ENCODE measurements at places on chromosomes 2 and 18.
A peak's percentile ranks its signal among the peaks of the same experiment; 100 is the strongest.

- DNase-seq: no peak
These were observed 470 bp downstream of the KCNF1 start for GRCh38 chr2:10912076-10912731.

GRCh38 chr2:121532894-121533293, 2.2 kb downstream of the RNU4ATAC start:
- DNase-seq: no peak

DNA sequence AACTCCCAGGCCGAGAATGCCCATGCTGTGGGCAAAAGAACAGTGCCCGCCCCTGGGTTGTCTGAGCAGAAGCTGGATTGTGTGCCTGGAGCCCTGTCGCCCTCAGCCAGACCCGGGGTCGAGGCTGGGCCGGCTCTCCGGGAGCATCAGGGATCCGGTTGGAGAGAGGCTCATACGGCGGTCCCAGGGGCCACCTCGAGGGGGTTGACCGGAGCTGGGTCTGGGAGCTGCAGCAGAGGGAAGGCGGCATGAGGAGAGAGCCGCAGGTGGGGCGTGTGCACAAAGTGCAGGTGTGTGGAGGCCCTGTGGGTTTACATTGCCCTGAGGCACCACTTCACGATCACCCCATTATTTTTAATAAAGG, 39.5 kb downstream of the MBP start:
- DNase-seq: no peak

DNA sequence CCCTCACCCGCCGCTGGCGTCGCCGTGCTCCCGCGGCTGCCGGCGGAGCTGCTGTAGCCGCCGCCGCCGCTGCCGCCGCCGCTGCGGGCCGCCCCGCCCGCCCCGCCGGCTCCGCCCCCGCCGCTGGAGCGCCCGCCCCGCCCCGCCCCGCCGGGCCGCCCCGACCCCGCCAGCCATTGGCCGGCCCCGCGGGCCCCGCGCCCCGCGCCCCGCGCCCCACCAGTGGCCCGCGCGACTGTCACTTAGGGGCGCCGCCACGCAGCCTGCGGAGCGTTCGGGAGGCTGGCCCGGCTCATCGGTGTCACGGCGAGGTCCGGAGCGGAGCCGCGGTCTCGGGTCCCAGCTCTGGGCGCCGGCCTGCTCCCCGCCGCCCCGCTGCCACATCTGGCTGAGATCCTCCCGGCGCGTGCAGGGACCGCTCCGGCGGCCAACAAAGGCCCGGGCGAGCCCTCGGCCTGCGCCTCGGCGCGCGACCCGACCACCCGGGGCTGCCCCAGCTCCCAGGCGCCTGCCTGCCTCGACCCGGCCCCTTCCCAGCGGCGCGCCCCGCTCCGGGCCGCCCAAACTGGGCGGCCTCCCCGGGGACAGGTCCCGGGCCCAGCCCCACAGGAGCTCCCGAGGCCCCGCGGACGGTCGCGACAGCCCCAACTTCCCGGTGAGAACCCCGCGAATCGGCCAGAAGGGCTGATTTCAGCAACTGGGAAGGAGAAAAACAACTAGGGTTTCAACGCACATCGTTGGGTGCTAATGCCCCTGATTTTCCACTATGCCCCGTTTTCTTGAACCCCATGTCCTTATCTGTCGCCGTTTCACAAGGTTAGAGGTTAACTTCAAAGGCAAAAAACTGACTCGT, at the start of gene MGAT4A:
Gene MGAT4A, minus strand, starts transcription at position 92 of the 853 bp plus-strand sequence. CDS start 4,800 bp downstream, outside the sequence.
- DNase-seq: no peak

DNA sequence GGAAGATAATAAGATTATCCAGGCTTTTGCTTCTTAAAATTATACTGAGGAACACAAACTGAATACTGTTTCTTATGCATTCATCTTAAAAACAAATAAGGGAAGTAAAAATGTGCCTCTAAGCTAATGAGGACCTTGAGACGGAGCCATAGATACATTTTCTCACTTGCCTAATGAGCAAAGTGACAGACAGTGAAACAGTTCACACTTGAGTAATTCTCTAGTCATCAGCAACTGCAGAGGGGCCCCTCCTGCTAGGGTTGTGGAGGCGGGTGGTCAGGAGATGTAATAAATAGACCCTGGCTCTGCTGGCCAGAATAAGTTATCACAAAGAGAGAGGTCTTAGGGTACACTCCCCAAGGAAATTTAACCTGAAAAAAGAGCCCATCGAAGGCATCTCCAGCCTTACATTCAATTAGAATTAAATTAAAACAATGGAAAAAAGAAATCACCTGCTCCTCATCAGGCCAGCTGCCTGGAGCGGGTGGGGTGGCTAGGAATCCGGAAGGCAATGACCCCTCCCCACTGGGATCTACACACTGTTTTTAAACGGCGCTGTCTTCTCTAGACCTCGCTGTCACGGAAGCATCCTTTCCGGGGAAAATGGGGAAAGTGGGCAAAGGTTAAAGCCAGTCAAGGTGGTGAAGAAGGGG, 32.6 kb upstream of the INSIG2 start:
- no peak for DNase-seq

GRCh38 chr2:218024871-218025270, 22.1 kb upstream of the TNS1 start:
- DNase-seq: no peak

- no peak for DNase-seq
These were observed 1374.3 kb upstream of the DDX18 start for GRCh38 chr2:116440104-116440653.

DNA sequence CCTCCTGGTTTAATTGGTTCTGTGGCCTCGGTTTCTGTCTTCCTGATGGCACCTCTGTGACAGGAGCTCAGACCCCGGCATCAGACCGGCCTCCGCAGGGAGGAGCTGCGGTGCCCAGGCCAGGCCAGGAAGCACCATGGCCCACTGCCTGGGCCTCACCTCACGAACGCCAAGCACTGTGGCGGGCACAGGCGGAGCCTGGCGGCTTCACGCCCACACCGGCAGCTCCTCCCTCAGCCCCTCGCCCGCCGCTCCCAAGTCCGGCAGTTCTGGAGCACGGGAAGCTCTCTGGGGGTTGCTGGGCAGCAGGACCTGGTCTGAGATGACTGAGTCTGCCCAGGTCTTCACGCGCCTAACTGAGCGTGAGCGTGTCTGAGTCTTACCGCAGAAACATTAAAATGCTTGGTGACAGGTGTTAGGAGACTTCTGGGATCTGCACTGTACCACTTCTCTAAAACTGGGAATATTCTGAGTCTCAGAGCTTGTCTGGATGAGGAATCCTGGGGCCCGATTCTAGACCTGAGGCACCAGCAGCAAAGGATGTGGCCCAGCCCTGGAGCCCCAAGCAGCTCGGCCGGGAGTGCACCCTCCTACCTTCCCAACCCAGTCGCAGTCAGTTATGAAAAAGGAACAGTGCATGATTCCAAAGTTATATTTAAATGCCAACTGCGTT, 21.9 kb downstream of the RTP5 start:
- DNase-seq: no peak

DNA sequence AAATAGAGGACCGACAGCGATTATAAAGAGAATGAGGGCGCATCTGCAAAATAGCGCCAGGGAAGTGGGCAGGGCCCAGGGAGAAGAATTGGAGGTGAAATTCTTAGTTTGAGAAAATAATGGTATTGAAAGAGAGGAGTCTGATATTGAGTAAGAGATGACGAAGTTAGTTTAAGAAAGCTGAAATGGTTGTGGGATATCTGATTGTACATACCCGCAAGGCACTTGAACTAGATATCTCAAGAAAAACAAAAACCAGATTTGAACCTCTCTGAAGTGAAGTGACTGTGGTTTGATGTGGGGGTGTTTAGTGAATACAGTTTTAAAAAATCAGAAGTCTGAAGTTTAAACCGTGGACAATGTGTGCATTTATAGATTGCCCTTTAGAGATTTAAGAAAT, 38.9 kb downstream of the ZNF532 start:
- DNase-seq: no peak

- DNase-seq: peak; percentile 2
These were observed 147.7 kb upstream of the SPATS2L start for GRCh38 chr2:200158647-200159356.

- no peak for DNase-seq
These were observed 110.2 kb upstream of the LRP1B start for GRCh38 chr2:142241016-142241415.

DNA sequence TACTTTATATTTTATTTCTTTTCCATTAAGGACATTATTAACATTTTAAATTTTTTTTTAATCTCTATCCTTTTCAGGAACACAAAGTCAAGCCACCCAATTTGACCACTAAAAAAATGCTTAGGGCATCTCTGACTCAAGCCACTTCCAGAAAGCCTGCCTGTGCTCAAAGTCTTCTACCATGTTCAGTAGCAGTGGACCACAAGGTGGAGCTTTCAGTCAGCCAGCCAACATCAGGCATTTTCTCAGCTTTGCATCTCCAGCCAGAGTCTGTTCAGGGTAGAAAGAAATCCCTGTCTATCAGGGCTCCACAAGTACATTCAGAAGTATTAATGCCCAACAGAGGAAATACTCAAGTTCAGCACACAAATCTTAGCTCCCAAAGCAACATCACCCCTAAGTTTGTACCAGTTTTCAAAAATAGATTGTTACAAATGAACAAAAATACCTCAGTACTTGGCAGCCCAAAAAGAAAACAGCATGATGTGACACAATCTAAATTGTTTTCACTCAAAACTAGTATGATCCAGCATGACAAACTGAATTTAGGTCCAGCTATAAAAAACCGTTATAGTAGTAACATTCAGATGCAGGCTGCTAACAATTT, 37.6 kb downstream of the C18orf63 start:
- peak; percentile 30 for DNase-seq

GRCh38 chr18:70653671-70654070, 364.8 kb downstream of the SOCS6 start:
- DNase-seq: no peak

GRCh38 chr2:70546376-70546775, 7.2 kb downstream of the TGFA start:
- no peak for DNase-seq

GRCh38 chr2:6352906-6353515, 512.7 kb downstream of the CMPK2 start:
- peak; percentile 84 for DNase-seq

GRCh38 chr2:199461711-199462346, 4.1 kb upstream of the SATB2 start:
- no peak for DNase-seq

DNA sequence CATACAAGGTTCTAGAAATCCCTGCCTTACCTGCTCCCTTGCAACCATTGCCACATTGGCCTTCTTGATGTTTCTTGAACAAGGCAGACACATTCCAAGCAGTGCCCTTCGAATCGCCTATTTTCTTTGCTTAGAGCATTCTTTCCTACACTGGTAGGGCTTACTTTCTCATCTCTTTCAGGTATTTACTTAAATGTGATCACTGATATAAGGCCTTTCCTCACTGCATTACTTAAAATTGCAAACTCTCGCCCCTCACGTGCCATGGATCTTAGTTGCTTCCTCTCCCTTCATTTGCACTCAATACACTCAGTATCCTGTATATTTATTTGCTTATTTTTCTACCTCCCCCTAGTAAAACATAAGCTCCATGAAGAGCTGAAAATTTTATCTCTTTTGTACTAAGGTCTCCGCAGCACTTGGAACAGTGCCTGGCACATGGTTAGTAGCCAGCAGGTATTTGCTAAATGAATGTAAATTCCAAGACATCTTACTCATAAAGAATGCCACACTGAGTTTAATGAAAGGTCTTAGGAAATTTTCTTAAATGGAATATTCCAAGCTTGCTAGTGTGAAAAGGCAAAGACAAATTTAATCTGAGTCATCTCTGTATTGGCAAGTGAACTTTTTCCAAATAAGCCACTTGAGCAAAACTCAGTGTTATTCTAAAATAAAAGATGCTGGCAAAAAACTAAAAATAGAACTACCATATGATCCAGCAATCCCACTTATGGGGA, 42.4 kb upstream of the FIGN start:
- DNase-seq: no peak

- DNase-seq: no peak
These were observed 15.6 kb downstream of the ILKAP start for GRCh38 chr2:238187618-238188548.

GRCh38 chr18:7601246-7601615, 34.1 kb downstream of the PTPRM start:
- DNase-seq: no peak

GRCh38 chr2:223238301-223238700, 186.3 kb downstream of the KCNE4 start:
- DNase-seq: no peak

DNA sequence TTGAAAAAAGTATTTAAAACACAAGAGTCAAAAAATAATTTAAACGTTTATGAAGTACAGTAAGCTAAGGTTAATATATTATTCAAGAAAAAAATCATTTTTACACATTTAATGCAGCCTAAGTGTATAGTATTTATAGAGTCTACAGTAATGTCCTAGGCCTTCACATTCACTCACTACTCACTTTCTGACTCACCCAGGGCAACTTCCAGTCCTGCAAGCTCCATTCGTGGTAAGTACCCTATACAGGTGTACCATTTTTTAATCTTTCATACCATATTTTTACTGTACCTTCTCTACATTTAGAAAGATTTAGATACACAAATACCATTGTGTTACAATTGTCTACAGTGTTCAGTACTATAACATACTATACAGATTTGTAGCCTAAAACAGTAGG, 20.9 kb upstream of the RPRD1A start:
- no peak for DNase-seq

DNA sequence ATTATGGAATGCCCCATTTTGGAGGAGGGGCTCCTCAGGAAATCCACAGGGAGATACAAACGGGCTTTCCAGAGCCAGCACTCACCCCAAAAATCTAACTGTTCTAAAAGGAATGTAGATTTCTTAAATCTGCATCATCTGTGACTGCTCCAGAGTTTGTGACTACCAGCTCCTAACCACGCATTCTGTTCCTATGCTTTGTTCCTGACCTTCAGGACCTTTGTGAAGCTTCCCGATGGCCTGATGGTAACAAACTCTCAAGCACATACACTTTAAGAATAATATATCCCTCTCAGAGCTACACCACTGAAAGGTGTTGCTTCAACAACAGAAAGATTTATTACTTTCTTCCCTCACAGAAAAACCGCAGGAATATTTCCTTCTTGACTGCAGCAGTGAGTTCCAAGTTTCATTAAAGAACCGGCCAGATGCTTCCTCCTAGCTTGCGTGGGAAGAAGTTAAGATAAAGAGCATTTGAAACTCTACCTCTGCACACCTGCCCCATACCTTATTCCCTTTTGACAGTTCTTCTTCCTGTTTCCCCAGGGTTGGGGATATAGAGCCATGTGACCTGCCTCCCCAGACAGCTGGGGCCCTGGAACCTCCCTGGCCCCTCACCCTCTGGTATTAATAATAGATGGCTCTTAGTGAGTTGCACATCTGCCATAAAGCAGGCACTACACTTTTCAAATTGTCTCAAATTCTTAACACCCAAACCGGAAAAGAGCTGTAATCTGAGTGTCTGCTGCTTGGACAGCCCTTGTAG, 40.2 kb upstream of the EML4 start:
- peak; percentile 87 for DNase-seq
